NCI-H748 treated with DMSO at 0.1 percent for 48 hours (cell line): ENCODE measurements at places on chromosomes 12 and 14.
A peak's percentile ranks its signal among the peaks of the same experiment; 100 is the strongest.

GRCh38 chr12:64001439-64001838 lies 156.9 kb downstream of the SRGAP1 start:
- DNase-seq = no peak

DNA sequence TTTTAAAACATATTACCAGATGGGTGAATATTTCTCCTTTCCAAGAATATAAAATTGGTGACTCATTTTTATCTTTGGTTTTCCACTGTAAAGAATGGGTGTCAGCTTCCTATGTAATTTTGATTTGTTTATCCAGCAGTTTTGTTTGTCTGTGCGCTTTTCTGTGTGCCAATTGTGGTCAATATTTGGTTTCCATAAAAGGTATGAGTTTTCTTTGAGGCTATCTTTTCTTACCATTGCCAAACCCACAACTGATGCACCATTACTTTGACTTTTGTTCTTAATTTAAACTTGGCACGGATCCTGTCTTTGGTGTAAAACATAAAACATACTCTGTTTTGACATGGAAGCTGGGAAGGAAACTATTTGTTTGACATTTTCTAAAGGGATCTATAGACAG lies 78.8 kb upstream of the NAV3 start:
- DNase-seq = peak; percentile 96

GRCh38 chr14:91094772-91095171 lies 19.1 kb upstream of the DGLUCY start:
- DNase-seq = no peak

GRCh38 chr12:88247241-88247643 lies 105.1 kb downstream of the TMTC3 start:
- DNase-seq = no peak

DNA sequence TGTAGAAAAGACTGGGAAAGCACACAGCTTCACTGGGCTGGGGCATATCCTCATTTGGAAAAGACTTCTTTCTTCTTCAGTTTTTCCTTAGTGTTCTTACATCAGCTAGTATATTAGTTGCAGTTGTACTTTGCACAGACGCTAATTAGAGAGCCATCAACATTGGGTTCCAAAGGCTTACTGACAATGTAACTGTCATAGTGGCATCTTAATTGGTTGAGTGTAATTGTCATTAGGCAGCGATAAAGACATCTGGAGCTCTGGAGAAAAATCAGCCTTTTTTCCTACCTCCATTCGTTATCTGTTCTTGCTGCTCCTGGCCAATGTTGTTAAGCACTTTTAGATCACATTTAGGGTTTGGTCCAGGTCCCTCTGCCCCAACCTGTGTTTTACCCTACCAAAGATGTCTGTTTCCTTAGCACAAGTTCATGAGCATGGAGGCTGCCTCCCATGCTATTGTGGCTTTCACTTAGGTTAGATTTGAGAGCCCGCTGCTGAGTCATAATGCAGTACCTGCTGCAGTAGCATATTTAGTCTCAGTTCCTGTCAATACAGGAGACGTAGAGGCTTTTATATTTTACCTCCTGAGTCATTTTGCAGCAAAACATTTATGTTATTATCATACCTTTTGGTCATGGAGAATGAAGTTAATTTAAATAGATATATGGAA lies 49.2 kb downstream of the FBXW8 start:
- no peak for DNase-seq

GRCh38 chr12:94851396-94852028 lies 152.0 kb downstream of the NDUFA12 start:
- no peak for DNase-seq

GRCh38 chr12:1932264-1932777 lies 13.9 kb upstream of the CACNA2D4 start:
- DNase-seq = no peak

GRCh38 chr12:25789541-25789944 lies 168.9 kb upstream of the RASSF8 start:
- no peak for DNase-seq

DNA sequence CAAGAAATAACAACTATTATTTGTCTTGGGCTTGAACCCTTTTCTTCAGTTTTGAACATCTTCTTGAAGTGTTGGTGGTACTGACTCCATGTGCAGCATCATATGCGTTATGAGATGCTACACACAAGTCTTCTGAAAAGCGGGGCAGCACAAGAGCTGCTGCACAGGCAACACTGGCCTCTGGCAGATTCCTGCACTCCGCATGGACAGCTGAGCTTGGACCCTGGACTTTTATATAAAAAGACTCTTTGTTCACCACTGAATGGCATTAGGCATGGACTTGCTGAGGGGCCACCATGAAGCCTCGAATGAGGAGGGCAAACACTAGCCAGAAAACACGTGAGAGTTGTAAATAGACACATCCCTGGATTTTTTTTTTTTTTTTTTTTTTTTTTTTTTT lies 210.8 kb upstream of the NPAS3 start:
- DNase-seq = no peak

GRCh38 chr12:60152756-60153155 lies 556.9 kb downstream of the SLC16A7 start:
- no peak for DNase-seq

GRCh38 chr12:77914081-77914488 lies 83.4 kb downstream of the NAV3 start:
- no peak for DNase-seq

GRCh38 chr14:64681796-64682710 lies 22.2 kb upstream of the PLEKHG3 start:
- DNase-seq = no peak

DNA sequence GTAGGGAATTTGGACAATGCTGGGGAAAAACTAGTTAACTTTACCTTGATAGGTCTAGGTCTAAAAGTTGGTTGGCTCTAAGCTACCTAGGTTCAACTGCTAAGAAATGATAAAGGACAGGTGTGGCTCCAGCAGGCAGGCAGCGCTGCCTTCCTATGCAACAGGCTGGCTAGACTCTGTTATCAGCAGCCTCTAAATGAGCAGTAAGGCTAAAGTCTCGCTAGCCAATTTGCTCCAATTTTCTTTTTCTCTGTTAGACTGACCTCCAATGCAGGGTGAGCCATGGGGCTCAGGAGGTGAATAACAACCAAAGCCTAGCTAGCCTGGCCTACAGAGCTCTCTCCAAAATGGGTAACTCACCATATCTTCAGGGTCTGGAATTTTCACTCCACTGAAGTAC lies 26.5 kb downstream of the DMAC2L start:
- DNase-seq = no peak

- no peak for DNase-seq
Observed at GRCh38 chr12:77814386-77814785, 16.3 kb upstream of the NAV3 start.

DNA sequence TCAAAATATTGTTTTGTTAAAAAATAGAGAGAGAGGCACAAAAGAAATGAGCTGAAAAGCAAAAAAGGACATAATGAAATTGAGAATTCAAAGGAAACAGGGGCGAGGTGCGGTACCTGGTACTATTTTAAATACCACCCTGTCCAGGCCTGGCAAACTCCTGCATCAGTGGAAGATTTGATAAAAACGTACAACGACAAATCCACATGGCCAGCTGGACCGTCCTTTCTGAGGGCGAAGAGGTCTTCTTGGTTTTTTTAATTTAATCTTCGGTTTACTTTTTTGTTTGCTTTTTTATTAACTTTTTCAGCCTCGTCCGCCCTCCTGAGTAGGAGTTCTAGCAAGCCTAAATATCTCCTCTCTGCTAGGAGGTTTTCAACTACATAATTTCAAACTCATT lies 11.9 kb downstream of the BCL11B start:
- no peak for DNase-seq

DNA sequence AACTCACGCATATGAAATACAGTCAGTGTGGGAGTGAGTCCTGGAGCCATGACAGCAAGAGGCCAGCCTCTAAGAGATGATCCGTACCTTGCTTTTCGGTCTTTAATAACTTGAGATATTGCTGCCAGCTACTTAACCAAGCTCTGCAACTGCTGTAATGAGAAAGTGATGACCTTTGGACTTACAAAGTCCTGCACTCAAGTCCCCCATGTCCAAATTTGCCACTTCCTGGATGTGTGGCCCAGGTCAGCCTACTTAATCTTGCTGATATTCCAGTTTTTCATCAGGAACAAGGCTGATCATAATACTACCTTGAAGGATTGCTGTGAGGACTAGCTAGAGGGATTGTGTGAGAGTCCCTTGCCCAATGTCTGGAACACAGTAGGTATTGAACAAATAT lies 33.8 kb upstream of the DUSP6 start:
- DNase-seq = no peak

DNA sequence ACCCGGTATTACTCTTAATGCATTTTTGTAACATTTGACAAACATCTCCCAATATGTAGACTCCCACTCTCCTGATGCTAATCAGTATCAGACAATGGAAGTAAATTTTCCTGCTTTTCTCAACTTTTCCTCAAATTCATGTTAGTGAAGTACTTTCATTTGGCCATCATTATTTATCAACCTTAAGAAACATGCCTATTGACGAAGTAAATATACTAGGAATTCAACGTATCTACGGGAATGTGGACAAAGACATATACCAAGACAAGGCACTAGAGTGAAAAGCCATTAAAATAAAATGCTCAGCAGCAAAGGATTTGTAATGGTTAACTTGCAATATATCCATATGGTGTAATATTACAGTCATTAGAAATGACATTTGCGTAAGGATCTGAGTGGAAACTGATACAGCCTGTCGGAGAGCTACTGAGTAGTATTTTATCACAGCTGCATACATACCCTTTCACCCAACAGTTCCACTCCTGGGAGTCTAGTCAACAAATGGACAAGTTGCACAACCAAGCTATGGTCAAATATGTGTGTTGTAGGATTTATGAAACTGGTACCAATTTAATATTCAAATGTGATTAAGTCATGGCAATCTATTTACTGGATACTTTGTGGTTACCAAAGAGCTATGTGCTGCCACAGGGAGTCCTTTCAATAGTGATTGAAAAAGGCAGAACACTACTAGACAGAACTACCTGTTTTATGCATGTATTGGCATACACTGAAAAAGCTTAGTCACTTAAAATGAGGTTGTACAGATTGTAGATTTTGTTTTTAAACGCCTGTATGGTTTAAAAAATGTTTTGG lies 26.5 kb downstream of the NUDT4 start:
- no peak for DNase-seq

GRCh38 chr14:102046337-102047278 lies 40.2 kb downstream of the HSP90AA1 start:
- DNase-seq = peak; percentile 17

- peak; percentile 4 for DNase-seq
Observed at GRCh38 chr12:54463484-54463883, 9.9 kb downstream of the GTSF1 start.

GRCh38 chr14:22565391-22565945 lies 23.6 kb downstream of the DAD1 start:
- DNase-seq = no peak

DNA sequence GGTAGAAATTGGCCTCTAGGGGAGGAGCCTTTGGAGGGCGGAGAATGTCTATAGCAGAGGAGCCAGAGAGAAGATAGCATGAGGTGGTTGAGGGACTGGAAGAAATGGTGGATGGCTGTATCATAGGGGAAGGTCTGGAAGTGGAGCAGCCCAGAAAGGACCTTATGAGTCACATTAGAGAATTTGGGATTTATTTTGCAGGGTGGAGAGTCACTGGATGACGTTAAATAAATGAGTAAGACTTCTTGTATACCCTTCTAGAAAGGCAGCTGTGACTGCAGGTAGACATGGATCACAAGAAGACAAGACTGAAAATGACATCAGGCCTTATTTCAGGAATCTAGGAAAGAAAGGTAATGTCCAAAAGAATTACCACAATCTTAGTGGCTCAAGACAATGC lies 208.2 kb upstream of the TMTC1 start:
- no peak for DNase-seq

- no peak for DNase-seq
Observed at GRCh38 chr14:54786838-54787237, 115.8 kb downstream of the GCH1 start.

DNA sequence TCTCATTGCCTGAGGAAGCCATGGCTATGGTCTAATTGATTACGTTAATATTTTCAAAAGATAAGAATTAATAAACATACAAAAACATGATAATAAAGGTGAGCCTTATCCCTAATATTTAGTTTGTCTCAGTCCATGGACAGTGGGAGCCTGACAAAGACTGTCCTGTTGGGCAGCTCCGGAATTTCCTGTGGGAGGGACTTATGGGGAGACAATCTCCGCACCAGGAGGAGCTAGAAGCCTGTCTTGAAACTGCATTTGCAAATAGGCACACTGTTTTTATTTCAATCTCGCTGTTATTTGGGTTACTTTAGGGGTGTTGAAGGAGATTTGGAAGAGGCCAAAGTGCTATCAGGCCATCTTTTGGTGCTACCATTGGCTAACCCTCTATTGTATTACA lies 50.8 kb upstream of the ZDHHC17 start:
- no peak for DNase-seq

- DNase-seq = no peak
Observed at GRCh38 chr12:85367936-85368335, 87.9 kb downstream of the ALX1 start.

DNA sequence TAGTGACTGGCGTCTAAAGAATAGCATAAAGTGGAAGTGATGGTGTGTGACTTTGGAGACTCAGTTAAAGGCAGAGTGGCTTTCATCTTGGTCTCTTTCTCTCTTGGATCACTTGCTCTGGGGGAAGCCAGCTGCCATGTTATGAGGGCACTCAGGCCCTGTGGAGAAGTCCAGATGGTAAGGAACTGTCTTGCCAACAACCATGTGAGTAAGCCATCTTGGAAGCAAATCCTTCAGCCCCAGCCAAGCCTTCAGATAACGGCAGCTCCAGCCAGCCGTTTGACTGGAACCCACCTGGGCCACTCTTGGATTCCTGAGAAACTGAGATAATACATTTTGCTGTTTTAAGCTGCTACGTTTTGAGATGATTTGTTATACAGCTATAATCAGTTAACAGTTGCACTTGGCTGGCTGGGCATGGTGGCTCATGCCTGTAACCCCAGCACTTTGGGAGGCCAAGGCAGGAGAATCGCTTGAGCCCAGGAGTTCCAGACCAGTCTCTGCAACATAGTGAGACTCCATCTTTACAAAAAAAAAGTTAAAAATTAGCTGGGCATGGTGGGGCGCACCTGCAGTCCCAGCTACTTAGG lies 7.7 kb upstream of the LRRC23 start:
- DNase-seq = no peak

DNA sequence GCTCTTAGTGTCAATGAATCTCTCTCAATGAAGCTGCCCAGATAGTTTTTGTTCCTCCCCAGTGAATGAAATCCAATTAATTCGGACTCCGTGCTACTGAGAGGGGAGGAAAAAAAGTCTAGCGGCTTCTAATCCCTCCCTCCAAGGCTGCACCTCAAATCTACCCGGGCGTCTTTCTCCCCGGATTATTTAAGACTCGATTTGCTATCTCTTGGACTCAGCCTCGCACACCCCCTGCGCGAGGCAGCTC lies 134 bp downstream of the DUSP6 start:
- DNase-seq = peak; percentile 78

GRCh38 chr12:57782243-57782607 lies 362 bp upstream of the TSFM start:
- DNase-seq = no peak

- no peak for DNase-seq
Observed at GRCh38 chr14:92649934-92650545, 98.4 kb downstream of the LGMN start.

DNA sequence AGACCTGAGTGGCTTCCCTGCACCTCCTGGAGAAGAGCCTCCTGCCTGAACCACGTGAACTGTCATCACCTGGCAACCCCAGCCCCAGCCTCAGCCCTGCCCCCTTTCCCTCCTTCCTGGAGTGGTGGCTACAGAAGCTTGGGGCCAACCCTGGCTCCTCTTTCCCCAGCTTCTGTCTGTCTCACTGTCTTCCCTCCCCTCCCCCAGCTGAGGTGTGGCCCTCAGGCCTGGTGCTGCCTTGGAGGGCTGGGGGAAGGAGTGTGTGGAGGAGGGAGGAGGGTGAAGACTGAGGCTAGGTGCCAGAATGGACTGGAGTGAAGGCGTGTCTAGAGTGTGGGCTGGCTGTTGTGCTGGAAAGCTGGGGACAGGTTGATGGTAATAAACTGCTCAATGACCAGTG lies 9.7 kb downstream of the NFATC4 start:
- DNase-seq = no peak
